ENCODE measurements at places on chromosomes 12 and 14.

- DNase-seq, result peak; percentile 60
These were observed 19.8 kb downstream of the GALNT6 start for GRCh38 chr12:51371295-51371953.

DNA sequence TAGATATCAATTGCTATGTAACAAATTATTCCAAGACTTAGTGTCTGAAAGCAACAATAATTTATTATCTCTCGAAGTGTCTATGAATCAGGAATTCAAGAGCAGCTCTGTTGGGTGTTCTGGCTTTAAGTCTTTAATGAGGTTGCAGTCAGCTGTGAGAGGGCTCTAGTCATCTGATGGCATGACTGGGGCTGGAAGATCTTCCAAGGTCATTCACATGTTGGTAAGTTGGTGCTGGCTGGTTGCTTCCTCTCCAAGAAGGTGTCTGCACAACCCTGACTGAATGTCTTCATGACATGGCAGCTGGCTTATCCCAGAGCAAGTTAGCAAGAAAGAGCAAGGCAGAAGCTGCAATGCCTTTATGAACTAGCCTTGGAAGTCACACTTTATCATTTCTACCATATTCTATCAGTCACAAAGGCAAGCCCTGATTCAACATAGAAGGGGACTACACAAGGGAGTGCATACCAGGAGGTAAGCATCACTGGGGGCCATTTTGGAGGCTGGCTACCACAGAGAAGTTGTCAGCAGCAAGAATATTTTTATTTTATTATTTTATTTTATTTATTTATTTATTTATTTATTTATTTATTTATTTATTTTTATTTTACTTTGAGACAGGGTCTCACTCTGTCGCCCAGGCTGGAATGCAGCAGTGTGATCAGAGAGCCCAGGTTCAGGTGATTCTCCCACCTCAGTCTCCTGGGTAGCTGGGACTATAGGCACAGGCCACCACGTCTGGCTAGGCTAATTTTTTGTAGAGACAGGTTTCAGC is 7.6 kb upstream of the SLC38A2 start:
- DNase-seq, result no peak

GRCh38 chr12:68263366-68263765 is 10.0 kb upstream of the IL22 start:
- no peak for DNase-seq

DNA sequence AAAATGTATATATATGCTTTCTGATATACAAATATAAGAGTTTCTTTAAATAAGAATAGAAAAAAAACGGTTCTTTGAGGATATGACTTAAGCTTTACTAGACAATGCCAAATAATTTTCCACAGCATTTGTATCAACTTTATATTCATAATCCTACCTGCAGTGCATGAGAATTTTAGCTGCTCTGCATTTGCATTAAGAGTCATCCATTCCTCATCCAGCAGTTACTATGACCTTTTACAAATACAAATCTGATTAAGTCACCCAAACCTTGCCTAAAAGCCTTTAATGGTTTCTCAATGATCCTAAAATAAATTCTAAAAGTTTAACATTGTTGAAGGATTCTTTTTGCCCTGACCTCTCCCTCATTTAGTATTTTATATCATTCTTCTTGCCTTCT is 116.5 kb downstream of the MGAT4C start:
- DNase-seq, result no peak

DNA sequence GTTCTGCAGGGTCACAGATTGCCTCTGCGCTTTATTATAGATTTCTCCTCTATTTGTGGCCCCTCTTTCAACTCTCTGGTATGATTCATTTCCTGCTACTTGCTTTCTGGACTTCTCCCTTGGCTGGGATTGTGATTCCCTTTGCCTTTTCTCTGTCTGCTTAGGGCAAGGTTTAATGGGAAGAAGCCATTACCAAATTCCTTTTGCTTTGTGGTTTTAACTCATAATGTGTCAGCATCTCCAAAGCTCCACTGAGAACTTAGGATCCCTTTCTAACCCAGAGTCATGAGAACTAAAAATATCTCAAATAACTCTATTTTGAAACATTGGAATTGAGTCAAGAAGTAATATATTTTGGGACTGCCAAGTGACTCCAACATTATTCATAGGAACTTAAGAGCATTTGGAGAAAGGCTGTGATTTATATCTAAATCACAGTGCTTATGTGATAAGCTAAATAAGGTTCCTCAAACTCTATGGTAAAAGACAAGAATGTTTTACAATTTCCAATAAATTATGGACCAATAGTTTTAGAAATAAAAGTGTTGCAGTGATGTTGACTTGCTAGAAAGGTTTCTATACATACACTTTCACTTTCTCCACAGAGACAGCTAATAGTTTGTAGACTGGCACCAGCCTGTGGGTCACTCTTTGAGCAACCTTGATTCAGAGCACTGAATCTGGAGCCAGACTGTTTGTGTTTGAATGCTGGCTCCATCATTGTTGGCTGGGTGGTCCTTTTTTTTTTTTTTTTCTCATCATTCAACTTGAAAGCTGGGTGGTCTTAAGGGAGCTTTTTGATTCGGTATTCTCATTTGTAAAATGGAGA is 93.9 kb downstream of the DACT1 start:
- DNase-seq, result no peak

DNA sequence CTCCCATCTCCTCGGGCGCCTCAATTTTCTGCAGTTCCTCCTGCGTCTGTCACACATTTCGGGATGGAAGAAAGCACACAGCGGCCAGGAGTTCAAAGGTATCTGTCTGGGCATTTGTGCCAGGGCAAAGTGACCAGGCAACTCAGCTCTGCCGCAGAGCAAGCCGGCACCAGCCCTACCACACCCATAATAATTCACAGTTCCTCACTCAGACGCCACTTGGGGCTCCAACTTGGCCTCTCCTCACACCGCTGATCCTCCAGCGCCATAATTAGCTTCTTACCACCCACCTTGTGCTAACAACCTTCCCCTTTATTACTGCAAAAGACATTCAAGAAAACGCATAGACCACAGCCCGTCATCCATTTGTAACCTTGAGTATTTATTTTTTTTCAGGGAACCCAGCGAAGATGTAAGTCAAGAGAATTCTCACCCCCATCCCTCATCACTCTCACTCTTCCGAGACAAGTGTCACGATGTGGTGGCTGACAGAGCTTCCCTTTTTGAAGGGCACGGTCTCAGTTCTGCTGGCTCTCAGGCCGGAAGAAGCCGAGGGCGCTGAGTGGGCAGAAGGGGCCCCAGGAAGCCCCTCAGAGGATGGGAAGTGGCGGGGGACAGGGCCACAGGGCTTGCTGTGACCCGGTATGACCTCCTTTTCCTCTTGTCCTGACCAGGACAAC is 25.2 kb upstream of the NCOR2 start:
- no peak for DNase-seq
